Pancreas (tissue), 10 donors: ENCODE measurements at places on chromosomes 6 and 20. TPM values are rescaled to one million over a fixed set of nuclear protein-coding genes. Genes with fewer than 3 reads are reported as not detected.
A peak's percentile ranks its signal among the peaks of the same experiment; 100 is the strongest.

DNA sequence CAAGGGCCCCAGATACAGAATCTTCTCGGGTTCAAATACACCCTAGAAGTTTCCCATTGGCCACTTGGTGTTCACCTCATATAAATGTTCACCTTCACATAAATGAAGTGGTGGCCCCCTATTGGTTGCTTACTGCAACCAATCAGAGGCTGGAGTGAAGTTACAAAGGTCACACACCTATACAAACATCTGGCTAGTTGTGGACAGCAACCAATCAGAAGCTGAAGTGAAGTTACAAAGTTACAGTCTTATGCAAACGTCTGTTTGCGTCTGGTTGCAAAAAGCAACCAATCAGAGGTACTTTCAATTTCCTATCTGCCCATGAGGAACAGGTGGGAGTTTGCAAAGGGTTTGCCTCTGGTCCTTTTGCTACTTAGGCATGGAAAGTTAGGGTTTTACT lies 206.5 kb upstream of the BMP2 start:
- no peak for DNase-seq

- DNase-seq: no peak
Observed at GRCh38 chr20:63747622-63748069, 8.1 kb downstream of the SLC2A4RG start.

- DNase-seq: no peak
Observed at GRCh38 chr6:21999741-22000140, 297.1 kb downstream of the PRL start.

DNA sequence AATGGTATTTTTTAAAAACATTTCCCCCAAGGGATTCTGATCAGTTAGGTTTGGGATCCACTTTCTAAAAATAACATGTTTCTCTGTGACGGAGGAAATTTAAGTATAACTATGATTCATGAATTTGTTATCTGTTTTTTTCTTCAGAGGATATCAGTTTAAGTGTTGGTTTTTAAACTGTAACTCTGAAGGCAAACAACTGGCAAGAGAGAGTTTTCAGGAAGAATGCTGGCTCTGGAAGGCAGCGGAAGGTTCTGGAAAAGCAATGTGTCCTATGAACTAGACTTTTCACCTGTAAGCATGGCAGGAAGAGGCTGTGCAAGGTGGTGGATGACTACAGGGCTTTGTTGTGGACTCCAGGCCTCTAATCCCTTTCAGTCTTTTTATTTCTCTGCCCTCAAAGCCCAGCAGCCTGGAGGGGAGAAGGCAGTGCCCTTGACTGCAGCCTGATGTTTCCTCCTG lies 153.1 kb downstream of the GMPR start:
- no peak for DNase-seq

GRCh38 chr6:151051164-151051563 lies 185.7 kb downstream of the MTHFD1L start:
- DNase-seq: no peak

DNA sequence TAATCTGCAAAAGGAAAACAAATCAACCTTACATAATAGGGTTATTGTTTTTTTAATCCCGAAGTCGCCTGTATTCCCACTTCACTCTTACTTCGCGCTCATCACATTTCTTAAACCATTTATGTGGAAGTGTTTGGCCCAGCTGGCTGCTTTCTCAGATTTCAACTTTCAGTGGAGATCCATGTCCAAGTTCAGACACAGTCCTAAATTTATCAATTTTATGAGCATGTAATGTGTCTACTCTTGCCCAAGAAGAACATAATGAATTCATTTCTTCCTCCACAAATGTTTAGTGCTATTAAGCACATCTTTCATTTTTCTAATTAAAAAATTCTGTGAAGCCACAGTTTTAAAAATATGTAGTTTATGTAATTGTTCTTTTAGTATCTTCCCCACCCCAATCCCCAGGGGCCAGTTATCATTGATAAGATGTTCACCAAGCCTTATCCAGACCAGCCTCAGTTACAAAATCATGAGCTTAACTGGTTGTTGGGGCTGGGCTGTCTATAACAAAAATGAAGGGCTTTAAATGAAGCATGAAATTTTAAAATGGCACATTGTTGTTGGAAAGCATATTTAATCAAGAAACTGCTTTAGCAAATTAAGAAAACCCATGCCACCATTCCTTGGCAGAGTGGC lies 151.7 kb downstream of the UST start:
- DNase-seq: no peak

DNA sequence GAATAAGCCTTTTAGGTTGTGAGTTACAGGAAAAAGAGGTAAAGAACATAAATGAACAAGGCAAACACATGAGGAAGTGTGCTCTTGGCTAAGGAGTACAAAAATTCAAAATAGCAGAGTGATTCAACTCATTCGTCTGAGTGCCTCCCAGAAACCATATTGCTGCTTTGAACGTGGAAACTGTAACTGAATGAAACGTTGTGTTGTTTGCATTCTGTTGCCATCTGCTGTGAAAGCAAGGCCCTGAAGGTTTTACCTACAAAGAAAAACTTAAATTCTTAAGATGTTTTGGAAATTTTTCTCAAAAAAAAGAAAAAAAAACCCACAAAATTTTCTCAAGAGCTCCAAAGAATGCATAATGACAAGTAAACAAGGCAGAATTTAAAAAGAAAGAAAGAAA lies 375.4 kb upstream of the HS3ST5 start:
- no peak for DNase-seq

GRCh38 chr6:149545258-149545753 lies 537 bp downstream of the PPIL4 start:
- peak; percentile 58 for DNase-seq

GRCh38 chr6:57127763-57128162 lies 37.8 kb downstream of the ZNF451 start:
- no peak for DNase-seq

- peak; percentile 74 for DNase-seq
Observed at GRCh38 chr6:33812669-33813068, 8.9 kb upstream of the MLN start.

DNA sequence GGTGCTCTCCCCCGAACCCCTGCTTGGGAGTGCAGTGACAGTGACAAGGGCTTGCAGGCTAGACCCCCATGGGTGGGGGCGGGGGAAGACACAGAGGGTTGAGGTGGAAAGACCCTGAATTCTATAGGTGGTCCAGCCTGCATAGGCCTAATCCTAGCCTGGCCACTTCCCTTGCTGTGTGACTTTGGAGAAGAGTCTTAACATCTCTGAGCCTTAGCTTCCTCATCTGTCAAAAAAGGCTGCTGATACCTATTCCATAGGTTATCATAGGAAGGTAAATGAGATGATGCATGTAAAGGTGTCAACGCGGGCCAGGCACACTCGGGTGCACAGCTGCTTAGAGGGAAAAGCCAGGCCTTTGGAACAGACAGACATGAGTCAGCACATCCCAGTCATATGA lies 15.8 kb downstream of the BPIFB4 start:
- no peak for DNase-seq

DNA sequence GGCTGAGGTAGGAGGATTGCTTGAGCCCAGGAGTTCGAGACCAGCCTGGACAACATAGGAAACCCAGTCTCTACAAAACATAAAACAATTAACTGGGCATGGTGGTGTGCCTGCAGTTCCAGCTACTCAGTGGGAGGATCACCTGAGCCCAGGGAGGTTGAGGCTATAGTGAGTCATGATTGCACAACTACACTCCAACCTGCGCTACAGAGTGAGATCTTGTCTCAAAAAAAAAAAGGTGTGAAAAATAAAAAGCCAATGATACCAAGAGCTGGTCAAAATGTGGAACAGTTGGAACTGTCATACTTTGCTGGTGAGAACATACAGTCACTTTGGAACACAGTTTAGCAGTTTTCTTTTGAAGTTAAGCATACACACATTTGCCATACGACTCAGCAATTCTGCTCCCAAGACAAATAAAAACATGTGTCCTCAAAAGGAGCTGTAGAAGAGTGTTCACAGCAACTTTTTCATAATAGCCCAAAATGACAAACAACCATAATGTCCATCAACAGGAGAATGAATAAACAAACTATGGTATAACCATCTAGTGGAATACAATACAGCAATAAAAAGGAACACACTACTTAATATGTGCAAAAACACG lies 21.6 kb upstream of the FKBP5 start:
- no peak for DNase-seq

GRCh38 chr6:79813143-79813850 lies 134.1 kb downstream of the ELOVL4 start:
- DNase-seq: no peak

DNA sequence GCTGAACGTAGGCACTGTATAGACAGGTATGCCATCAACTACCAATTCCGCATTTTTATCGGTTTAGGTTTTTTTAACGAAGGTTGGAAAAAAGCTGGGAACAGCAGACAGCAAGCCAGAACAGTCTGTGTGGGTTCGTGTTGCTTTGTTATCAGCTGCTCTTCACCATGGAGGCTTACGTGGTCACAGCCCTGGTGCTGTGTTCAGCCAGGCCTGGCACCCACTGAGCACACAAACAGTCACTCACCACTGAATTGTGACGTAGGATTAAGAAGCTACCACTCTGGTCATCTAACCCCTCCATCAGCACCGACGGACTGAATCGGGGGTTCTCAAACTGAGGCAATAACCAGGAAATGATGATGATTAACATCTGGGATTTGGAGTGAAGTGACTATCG lies 13.2 kb downstream of the FAM210B start:
- no peak for DNase-seq

DNA sequence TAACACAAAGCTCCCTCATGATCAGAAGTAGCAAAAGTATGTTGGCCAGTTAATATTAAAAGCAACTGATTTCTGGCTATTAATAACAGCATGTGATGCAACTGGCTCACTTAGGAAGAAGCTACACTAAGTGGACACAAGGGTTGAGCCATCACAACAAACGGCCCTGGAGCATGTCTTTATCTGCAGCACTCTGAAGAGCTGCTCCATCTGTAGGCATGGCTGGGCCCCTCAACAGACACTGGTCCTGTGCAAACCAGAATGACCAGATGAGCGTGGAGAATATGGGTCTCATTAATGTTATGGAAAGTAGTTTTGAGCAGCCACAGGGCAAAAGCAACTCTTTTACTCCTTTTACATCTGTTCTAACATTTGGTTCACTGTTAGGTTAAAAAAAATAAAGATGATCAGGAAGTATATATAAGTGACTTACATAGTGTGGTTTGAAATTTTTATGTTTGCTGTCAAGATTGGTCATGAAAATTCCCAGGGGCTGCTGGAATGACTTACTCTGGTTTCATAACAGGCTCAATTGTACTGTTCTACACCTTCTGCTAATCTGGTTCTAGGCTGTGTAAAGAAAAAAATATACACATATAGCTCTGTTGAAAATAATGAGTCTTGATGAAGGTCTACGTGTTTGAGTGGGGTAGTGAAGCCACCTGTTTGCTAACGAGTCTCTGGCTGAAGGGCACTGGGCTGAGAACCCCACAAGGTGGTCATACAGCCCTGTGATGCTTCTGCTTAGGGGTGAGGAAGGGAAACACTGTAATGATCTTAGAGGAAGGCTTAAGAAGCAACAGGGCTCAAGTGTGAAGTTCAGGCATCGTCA lies 58.1 kb downstream of the INSM1 start:
- DNase-seq: no peak

OR2J3 gene
- not detected for total RNA-seq

CDH4 gene
- total RNA-seq: 0.04 TPM

CTAGE9 gene
- total RNA-seq: not detected

EDN1 gene
- 14.8 TPM for total RNA-seq
